ENCODE measurements at places on chromosomes 6 and 20. TPM values are rescaled to one million over a fixed set of nuclear protein-coding genes. Genes with fewer than 3 reads are reported as not detected.

- no peak for DNase-seq
These were observed 52.9 kb upstream of the FNDC1 start for GRCh38 chr6:159116343-159116742.

DNA sequence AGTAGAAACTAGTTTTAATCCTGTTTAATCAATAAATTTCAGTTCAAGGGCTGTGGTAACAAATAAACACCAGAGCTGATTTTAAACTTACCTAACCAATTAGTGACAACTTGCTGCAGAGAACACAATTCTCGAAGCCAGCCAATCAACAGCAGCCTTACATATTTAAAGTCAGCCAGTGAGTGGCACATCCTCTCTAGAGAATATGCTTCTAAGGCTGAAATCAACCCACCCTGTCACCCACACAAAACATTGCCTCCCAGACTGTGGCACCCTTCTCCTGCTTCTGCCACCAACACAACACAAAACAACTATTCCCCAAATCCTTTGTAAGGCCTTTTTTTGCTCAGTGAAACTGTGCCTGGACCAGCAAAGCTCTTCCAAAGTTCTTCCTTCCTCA, 306.0 kb downstream of the EYA4 start:
- DNase-seq: no peak

DNA sequence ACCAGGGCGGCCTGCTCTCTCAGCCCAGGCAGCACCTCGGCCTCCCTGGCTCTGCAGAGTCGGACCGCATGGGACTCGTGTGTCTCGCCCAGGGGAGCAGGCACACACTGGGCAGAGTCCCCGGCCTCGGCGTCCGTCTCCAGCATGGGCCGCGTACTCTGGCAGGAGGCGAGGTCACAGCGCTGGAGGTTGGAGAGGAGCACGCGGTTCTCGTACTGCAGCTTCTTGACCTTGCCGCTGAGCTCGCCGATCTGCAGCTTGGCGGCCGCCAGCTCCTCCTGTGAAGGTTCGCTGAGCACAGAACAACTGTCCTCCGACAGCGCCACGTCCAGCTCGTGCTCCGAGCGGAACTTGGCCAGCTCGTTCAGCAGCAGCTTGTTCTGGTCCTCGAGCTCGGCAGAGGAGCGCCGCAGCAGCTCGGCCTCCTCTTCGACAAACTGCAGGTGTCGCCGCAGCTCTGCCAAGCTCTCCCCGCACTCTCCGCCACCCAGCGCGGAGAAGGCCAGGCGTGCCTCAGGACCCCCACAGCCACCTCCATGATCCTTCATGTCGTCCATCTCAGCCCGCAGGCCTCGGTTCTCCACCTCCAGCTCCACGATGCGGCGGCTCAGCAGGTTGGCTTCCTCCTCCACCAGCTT, 42.0 kb upstream of the DSN1 start:
- no peak for DNase-seq

GRCh38 chr20:9363673-9364072, 150.7 kb upstream of the LAMP5 start:
- DNase-seq: no peak

The NANP gene
- total RNA-seq: 9.0 TPM

The PRPH2 gene
- not detected for total RNA-seq

The MYL9 gene
- 19.7 TPM for total RNA-seq
